ENCODE measurements at places on chromosomes 13 and 19.

DNA sequence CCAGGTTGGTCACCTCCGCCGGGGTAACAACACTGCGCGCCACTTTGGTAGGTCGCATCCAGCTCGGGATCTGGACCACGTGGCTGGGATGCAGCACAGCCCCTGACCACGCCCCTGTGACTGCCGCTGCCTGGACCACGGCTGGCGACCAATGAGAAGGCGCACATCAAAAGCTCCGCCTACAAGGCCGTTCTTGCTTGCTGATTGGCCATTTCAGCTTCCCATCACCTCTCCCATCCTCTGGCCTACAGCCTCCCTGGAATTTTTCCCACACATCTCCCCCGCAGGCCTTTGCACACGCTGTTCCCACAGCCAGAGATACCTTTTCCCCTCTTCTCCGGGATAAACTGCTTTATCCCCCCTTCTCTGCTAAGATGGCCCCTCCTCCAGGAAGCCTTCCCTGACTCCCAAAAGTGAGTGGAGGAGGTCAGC is 12.5 kb upstream of the MAP1S start:
- H3K4me3 ChIP-seq = peak overlapping the region; percentile 52
- DNase-seq = peak; percentile 98
- peaks cover 6% of the 10 kb centered on the region for H3K4me1 ChIP-seq
- no peaks in the 10 kb centered on the region for H3K36me3 ChIP-seq
- peak overlapping the region; percentile 53 for H3K27ac ChIP-seq

DNA sequence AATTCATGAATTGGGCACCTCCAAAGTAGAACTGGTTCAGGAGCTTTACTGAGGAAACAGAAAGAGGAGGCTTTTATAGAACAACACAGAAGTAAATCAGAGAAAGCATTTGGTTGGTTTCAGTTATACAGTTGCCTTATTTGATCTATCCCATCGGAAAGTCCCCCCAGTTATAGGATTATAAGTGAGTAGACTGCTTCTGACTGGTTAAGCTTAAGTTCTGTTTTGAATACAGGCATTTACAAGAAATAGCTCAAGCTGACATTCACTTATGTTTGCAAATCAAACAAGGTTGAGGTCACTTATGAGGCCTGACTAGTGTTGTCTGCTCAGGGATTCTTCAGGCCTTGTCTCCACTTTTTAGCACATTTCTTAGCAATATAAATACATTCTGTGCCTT is 857.4 kb downstream of the EFNB2 start:
- H3K4me3 ChIP-seq = no peak overlapping the region
- no peak overlapping the region for H3K27ac ChIP-seq
- no peaks in the 10 kb centered on the region for H3K27me3 ChIP-seq
- DNase-seq = no peak
- H3K4me1 ChIP-seq = no peaks in the 10 kb centered on the region

DNA sequence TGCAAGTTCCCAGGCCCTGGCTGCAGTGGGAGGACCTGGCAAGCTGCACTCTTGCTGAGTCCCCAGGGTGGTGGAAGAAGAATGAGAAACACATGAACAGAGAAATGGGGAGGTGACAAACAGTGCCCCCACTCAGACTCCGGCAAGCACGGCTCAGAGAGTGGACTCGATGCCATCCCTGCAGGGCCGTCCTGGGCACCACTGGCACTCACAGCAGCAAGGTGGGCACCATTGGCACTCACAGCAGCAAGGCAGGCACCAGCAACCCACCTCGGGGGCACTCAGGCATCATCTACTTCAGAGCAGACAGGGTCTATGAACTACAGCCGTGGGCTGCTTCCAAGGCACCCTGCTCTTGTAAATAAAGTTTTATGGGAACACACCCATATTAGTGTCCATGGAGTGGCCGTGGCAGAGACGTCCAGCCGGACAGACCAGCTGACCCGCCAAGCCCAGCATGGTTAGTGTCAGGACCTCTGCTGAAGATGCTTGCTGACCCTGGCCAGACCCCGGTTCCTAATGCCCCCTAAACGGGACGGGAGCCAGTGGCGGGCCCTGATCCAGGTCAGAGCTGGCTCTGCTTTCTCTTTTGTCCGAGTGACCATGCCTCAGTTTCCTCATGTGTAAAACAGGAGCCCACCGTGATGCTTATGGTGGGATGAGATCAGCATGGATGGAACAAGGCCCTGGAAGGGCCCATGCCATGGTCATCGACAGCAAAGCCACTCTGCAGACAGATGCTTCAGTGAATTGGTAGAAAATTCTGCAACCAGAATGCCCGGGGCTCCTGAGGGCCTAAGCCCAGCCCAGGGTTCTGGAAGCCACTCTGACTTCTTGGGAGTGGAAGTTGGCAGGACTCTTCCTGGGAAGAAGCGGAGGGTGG is 2.1 kb upstream of the F10 start:
- no peaks in the 10 kb centered on the region for H3K36me3 ChIP-seq
- no peak for DNase-seq
- no peaks in the 10 kb centered on the region for H3K4me1 ChIP-seq
- H3K27me3 ChIP-seq = no peaks in the 10 kb centered on the region
- H3K27ac ChIP-seq = no peak overlapping the region
- no peak overlapping the region for H3K4me3 ChIP-seq

GRCh38 chr13:62593804-62594203 is 1178.2 kb upstream of the PCDH20 start:
- H3K36me3 ChIP-seq = no peaks in the 10 kb centered on the region
- H3K4me1 ChIP-seq = no peaks in the 10 kb centered on the region
- no peak overlapping the region for H3K27ac ChIP-seq
- H3K27me3 ChIP-seq = no peaks in the 10 kb centered on the region
- no peak for DNase-seq

DNA sequence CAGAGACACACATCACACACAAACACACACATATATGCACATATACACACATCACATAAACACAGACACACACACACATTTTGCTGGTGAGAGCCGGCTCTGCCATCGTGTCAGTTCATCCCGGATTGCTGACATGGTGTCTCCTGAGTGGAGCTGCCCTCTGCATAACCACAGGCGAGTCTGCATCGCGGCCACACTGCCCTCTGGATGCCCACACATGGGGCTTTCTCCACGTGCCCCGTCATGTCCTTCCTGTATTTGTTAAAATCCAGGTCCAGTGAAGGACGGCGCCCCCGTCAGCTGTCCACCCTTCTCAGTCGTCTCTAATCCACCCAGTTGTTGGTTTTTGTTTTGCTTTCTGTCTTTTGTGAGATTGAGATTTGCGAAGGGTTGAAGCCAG is 52.6 kb upstream of the F7 start:
- H3K4me3 ChIP-seq = no peak overlapping the region
- no peaks in the 10 kb centered on the region for H3K27me3 ChIP-seq
- no peaks in the 10 kb centered on the region for H3K4me1 ChIP-seq
- DNase-seq = no peak
- no peaks in the 10 kb centered on the region for H3K36me3 ChIP-seq

GRCh38 chr13:21458813-21459701 is at the start of gene ZDHHC20:
Gene ZDHHC20, minus strand, starts transcription at chr13:21459303. Its CDS starts 132 bp downstream, at chr13:21459171.
- DNase-seq = peak; percentile 91
- no peaks in the 10 kb centered on the region for H3K36me3 ChIP-seq
- no peaks in the 10 kb centered on the region for H3K27me3 ChIP-seq
- H3K27ac ChIP-seq = peak within 1 kb of the TSS; percentile 95
- peaks cover 18% of the 10 kb centered on the region for H3K4me1 ChIP-seq
- peak within 1 kb of the TSS; percentile 96 for H3K4me3 ChIP-seq

DNA sequence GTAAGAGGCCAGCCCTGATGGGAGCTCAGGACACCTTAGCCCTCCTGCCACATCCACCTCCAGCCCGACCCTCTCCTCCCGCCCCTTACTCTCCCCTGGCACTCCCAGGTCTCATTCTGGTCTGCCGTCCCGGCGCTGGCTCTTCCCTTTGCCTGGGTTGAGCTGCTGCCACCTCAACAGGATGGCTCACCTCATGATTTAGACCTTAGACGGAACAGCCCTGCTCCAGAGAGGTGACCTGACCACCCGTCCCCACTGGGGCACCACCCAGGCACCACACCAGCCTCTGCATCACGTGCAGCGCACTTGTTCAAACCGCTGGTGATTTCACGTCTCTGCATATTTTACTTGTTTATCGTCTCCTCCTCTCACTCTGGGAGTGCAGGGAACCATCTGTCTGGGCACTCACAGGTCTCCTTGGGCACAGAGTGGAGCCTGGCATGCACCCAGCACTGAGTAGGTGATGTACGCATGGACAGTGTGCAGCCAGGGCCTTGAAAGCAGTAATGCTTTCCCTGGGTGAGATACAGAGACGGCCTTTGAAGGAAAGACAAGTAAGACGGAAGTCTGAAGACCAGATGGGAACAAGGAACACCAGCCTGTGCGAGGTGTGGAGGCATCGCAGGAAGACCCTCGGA is 183.1 kb downstream of the KATNAL1 start:
- no peak overlapping the region for H3K27ac ChIP-seq
- H3K36me3 ChIP-seq = no peaks in the 10 kb centered on the region
- H3K4me3 ChIP-seq = no peak overlapping the region

- H3K27me3 ChIP-seq = no peaks in the 10 kb centered on the region
- peaks cover 6% of the 10 kb centered on the region for H3K36me3 ChIP-seq
- H3K4me1 ChIP-seq = peaks cover 11% of the 10 kb centered on the region
- DNase-seq = peak; percentile 78
Measured at GRCh38 chr19:38852231-38853044, 2.7 kb upstream of the HNRNPL start.

Data from GM23338 (cell line).